ENCODE measurements at places on chromosomes 7 and 10.
A peak's percentile ranks its signal among the peaks of the same experiment; 100 is the strongest.

DNA sequence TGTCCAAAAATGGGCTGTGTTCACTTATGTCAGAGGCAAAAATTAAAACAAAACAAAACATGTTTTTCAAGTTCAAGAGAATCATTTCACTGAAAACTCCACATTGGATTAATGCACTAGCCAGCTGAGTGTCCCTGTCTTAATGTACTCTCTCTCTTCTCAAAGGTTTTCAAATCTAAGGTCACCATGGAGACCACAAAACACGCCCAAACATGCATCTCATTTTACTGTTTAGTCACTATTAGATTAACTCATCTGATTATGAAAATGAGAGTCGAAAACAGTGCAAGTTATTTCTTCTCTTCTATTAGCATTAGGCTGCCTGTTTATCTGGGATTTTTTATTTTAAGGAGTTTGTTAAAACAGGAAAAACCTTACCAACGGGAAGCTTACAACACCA, 70.8 kb upstream of the ASAH2 start:
- peak; percentile 27 for DNase-seq

- DNase-seq, result no peak
These were observed 1.6 kb upstream of the HILPDA start for GRCh38 chr7:128453836-128454804.

- peak; percentile 93 for DNase-seq
These were observed 25.4 kb downstream of the CAMK2G start for GRCh38 chr10:73848821-73849489.

GRCh38 chr7:101952355-101953247, 135.2 kb downstream of the CUX1 start:
- DNase-seq, result no peak

GRCh38 chr7:69412331-69413146, 185.7 kb upstream of the AUTS2 start:
- DNase-seq, result no peak

- no peak for DNase-seq
These were observed at the start of gene CALD1 for GRCh38 chr7:134778941-134779740. TSS of gene CALD1 (plus strand) at chr7:134779634. CDS start at chr7:134867734, 88,100 bp downstream.

GRCh38 chr7:155962191-155962967, 150.1 kb upstream of the SHH start:
- DNase-seq, result no peak

DNA sequence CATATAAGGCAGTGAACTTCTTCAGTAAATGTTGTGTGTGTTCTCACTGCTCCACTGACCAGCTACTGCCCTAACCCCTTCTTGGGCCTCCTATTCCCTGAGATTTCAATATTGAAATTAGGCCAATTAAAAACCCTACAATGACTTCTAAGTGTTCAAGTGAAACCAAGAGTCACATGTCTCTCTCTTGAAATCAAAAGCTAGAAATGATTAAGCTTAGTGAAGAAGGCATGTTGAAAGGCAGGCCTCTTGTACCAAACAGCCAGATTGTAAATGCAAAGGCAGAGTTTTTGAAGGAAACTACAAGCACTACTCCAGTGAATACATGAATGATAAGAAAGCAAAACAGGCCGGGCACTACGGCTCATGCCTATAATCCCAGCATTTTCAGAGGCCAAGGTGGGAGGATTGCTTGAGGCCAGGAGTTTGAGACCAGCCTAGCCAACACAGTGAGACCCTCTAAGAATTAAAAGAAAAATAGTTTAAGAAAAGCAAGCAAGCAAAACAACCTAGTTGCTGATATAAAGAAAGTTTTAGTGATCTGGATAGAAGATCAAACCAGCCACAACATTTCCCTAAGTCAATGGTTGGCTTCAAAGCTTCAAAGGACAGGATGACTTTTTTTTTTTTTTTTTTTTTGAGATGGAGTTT, 22.3 kb downstream of the BRAF start:
- DNase-seq, result no peak

DNA sequence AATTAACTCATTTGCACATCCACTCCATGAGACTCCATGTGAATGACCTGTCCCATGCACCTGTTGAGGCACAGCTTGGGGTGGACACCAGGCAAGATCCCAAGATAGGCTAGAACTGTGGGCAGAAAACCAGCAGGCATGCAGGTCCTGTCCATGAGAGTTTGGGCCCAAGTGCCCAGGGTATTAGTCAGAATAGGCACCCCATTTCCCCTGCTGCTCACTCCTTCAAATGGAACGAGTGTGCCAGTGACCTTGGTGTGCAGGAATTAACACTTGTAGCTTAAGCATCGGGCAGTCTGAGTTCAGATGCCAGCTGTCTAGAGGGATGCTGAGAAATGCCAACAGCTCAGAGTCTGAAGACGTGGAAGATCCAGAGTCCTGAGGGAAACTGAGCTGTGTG, 254.1 kb upstream of the GLI3 start:
- DNase-seq, result no peak

DNA sequence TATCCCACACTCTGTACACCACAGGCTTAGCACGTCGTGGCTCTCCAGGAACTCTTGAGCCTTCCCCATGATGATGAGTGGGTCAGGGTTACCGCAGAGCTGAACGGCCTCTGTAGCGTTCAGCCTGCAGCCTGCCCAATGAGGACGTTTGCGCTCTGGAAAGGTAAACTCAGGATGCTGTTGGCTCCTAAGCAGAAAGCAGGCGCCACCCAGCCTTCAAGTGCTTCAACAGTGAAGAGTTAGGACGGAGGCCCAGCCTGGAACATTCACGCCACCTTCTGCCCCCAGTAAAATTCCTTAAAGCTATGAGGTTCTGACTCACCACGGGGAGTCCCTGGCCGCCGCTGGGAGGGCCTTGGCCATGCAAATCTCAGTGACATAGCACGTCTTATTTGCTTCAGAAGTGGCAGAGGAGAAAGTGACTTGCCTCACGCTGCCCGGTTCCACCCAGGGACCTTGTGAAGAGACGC, 161.5 kb upstream of the SH2B2 start:
- no peak for DNase-seq

GRCh38 chr7:119545118-119545517, 727.9 kb upstream of the KCND2 start:
- no peak for DNase-seq

GRCh38 chr10:114548662-114549061, 109.4 kb downstream of the ABLIM1 start:
- DNase-seq, result no peak

- DNase-seq, result no peak
These were observed 117.9 kb downstream of the KMT2E start for GRCh38 chr7:105131890-105132289.

- no peak for DNase-seq
These were observed 10.0 kb downstream of the ZCCHC24 start for GRCh38 chr10:79435271-79436065.

DNA sequence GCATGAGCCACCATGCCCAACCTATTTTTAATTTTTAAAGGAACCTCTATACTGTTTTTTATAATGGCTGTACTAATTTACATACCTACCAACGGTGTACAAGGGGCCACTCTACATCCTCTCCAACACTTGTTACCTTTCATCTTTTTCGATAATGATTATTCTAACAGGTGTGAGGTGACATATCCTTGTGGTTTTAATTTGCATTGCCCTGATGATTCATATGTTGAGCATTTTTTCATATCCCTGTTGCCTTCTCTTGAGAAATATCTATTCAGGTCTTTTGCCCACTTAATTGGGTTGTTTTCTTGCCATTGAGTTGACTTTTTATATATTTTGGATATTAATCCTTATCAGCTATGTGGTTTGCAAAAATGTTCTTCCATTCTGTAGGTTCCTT, 167.0 kb downstream of the CTTNBP2 start:
- DNase-seq, result no peak

DNA sequence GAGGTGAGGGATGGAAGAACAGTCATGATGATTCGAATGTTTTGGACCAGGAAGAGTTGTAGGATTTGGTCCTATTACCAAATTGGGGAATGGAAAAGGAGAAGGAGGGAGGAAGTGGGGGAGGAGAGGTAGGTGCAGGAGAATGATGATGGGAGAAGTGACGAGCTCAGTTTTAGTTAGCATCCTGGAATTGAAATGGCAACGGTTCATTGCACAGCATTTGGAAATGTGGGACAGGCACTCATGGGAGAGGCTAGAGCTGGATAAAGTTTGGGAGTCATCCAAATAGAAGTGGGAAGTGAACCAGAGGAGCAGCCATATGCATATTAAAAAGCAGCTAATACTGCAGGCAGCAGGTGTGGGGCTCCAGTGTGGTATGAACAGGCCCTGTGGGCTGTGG, 253.6 kb downstream of the SORCS3 start:
- no peak for DNase-seq

- no peak for DNase-seq
These were observed 103.7 kb upstream of the FZD8 start for GRCh38 chr10:35745617-35746403.

DNA sequence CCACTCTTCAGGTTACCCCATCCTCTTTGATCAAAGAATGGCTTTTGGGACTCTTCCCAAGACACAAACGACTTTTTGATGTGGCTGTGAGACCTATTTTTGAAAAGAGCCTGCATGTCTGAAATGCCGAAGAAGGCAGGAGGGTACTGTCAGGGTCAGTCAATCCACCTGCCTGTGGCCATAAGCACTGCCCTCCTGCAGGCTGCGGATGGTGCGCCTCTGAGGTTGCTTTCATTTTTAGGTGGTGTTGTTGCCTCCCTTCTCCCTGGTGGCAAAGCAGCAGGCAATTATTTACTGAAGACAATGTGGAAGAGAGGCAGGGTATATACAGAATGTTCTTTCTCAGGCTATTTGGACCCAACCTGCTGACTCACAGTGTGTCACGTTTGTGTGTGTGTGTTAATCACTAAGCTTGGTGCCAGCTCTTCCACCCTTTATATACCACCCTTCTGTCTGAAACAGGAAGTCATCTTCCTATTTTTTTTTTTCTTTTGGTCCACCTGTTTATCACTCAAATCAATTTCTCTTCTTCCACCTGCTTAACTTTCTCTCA, 1421.2 kb upstream of the CELF2 start:
- no peak for DNase-seq

DNA sequence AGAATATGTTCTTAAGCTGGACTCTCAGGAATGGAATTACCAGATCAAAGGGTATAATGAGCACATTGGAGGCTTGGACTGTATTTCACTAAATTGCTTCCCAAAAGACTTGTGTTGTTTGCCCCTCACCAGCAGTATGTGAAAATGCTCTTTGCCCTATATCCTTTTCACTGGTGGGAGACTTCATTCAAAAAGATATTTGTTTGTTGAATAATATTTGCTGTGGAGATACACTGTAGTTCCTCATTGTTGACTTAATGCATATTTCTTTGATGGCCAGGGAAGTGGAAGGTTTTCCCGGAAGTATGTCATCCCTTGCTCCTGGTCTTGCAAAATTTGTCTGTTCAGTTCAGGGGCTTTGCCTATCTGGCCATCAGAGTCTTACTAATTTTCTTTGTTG, 19.4 kb downstream of the GSTO2 start:
- DNase-seq, result no peak

DNA sequence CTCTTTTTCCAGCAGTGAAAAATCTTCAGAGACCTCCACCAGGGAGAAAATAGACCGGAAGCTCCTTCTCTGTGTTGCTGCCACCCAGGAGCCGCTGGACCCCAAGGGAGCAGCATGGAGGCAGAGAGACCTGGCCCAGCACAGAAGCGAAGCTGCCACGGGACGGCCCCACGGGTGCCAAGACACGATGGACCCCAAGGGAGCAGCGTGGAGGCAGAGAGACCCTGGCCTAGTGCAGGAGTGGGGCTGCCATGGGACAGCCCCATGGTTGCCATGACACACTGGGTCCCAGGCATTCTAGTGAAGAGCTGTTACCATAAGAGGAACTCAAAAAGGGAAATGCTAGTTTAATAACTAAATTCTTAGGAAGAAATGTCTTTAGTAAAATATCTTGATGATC, 186.3 kb downstream of the PTPRN2 start:
- no peak for DNase-seq

DNA sequence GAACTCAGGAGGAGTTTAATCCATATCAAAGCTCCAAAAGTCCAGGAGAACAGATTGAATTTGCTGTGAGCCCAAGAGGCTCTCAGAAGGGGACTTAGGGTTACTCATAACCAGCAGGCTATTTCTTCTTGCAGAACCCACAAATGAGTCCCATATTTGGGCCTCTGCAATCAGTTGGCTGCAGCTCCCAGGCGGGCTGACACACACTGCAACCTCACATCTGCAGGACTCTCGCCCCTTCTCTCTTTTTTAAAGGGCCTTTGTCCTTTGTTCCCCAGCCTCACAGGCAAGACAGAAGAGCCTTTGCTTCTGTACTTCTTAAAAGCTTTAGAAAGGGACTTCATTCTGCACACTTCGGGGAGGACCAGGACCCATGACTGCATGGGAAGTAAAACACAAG, 26.7 kb downstream of the CREB3L2 start:
- no peak for DNase-seq

GRCh38 chr7:130349911-130350782, 5.5 kb downstream of the CPA5 start:
- no peak for DNase-seq

GRCh38 chr7:16801111-16801542, 3.7 kb downstream of the AGR2 start:
- no peak for DNase-seq

DNA sequence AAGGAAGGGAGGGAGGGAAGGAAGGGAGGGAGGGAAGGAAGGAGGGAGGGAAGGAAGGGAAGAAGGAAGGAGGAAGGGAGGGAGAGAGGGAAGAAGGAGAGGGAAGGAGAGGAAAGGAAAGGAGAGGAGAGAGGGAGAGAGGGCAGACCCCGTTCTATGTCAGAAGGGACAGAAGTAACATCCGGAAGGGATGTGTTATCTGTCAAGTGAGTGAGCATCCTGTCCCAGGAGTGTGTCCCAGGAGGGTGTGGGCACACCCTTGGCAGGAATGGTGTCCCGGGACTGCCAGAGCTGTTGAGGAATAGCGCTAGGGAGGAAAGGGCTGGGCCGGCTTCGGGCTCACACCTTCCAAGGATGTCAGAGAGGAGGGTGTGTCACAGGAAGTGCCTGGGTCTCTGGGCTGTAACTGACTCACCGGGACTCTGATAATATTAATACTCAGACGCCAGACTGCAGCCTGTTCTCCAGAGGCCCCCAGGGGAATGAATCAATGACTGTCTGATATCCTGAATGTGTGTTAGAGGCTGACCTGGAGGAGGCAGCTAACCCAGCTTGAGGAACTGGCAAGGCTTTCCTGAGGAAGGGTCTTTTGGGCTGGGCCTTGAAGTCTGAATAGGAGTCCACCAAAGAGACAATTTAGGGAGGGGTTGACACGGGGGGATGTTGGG, 125.6 kb upstream of the TNRC18 start:
- DNase-seq, result peak; percentile 47

GRCh38 chr10:79904671-79905321, 44.1 kb downstream of the SFTPD start:
- peak; percentile 34 for DNase-seq

Measured in CD4-positive, alpha-beta T cell treated with Interleukin-2 at 100 ng/mL for 4 hours (primary cell).